T-helper 17 cell (primary cell): ENCODE measurements at places on chromosomes 7 and 10.

GRCh38 chr7:116715077-116715476 lies 43.1 kb downstream of the MET start:
- no peak for DNase-seq

GRCh38 chr7:128681794-128682537 lies 9.9 kb downstream of the GARIN1A start:
- DNase-seq, result no peak

DNA sequence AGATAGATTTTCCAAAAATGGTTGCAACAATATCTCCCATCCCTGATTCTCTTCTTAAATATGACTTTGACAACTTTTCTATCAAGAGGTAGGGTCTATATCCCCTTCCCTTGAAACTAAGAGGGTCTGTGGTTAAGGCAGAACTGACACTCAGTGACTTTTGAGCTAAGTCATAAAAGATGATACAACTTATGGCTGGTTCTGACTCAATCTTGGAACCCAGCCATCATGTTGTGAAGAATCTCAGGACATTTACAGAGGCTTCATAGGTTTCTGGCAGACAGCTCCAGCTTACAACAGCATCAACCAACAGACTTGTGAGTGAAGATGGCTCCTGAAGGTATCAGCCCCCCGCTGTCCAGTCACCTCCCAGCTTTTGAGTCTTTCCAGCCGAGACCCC lies 203.5 kb downstream of the RNLS start:
- no peak for DNase-seq

DNA sequence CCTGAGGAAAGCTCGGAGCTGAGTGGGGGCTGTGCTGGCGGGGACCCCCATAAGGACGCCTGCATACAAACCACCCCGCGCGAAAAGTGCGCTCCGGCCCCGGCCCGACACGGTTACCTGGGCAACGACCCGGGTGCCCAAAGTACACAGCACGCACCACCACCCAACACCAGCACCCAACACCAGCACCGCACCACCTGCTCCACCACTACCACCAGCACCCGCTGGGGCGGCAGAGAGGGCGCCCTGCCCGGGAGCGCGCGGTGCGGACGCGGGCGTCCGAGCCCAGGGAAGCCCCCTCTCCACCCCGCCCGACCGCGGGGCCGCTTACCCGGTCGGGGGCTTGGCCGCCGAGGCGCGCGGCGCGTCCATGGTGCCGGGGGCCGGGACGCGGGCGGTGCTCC lies 345 bp downstream of the COBL start:
- DNase-seq, result no peak

DNA sequence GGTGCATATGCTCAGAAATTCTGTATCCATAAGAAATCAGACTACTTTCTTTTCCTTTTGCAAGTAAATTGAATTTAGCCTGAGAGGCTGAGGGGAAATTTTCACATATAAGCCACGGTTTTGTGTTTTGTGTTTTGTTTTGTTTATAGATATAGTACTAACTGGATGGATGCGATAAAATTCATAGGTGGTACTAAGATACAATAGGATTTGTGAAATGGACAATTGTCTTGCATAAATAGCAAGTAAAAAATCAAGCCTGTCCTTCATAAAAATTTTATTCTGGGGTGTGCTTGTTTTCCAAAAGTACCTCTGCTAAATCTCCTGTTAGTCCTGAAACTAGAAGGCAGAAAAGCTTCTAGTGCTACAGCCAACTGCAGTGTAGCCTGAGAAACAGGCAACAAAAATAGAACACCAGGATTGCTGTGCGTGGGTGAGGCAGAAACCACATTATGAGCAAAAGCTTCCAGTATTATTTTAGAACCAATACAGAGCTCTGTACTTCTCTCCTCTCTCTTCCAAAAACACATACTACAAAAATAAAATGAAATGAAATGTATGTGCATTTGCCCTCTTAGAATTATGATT lies 634 bp upstream of the HDAC9 start:
- no peak for DNase-seq

DNA sequence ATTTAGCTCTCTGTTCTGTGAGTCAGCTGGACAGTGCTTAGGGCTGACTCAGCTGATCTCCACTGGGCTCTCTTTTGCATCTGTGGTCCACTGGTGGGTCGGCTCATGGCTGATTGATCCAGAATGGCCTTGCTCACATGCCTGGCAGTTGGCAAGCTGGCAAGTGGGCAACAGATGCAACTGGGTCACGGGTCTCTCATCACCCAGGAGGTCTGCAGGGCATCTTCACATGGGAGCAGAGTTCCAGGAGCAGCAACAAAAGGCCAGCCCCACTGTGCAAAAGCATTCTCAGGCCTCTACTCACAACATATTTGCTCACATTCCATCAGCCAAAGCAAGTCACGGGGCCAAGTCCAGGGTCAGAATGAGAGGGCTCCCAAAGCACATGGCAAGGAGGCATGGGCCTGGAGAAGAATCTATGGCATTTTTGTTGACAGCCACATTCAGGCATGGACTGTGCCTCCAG lies 98.8 kb downstream of the OAT start:
- DNase-seq, result no peak

- no peak for DNase-seq
Observed at GRCh38 chr7:83882551-83882950, 233.6 kb upstream of the SEMA3E start.

DNA sequence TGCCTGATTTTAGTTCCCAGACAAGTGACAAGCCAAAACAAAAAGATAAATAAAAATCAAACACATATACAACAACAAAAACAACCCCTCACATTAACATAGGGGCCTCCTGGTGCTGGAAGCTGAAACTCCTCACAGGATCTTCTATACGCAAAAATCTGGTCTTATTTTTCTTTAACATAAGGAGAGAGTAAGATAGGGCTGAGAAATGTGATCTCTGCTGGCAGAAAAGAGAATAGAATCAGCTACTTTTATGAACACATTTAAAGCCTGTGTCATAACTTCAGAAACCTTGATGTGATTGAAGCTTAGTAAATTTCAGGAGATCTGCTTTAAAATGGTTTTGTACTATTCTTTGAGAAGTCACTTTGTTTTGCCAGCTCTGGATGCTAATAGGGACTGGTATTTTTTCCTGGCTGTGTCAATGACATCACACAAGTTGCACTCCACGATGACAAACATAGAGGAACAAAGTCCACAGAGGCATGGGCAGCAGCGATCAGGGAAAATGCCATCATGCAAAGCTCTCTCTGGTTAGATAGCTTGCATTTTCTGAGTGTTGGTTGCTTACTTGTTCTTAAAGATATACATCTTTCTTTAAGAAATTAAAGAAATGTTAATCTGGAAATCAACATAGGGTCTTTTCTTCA lies 176.6 kb upstream of the SP4 start:
- no peak for DNase-seq

DNA sequence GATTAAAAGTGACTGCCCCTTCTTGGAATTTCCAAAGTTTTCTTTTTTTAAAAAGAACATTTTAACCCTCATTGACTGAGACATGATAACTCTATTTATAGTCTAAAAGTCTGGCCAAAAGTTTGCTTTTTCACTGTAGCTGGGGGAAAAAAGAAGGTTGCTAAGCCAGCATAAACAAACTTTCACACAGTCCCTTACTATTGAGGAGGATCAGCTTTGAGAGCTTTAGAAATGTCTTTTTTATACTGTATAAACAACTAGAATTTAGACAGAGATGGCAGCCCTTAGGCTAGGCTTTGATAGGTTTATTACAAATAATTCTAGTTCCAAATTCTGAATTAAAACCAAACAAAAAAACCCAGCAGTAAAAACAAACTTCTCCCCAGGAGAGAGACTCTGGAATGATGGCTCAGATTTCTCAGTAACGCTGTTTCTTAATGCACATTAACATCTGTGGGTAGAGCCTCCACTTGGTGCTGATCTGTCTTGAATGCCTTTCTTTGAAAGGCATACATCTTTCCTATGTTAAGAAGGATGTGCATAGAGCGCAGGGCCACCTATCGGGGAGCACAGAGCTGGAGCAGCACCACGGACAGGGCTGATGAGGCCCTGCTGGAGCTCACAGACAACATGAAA lies 100.9 kb upstream of the PDLIM1 start:
- DNase-seq, result no peak
